ENCODE measurements at places on chromosomes 13 and 19.

GRCh38 chr13:66427458-66427861, 802.7 kb downstream of the PCDH9 start:
- no peak for DNase-seq

GRCh38 chr13:28094306-28094705, 6.1 kb downstream of the FLT3 start:
- DNase-seq: no peak

GRCh38 chr19:29831041-29831548, 19.3 kb downstream of the CCNE1 start:
- no peak for DNase-seq

- DNase-seq: no peak
These were observed 35.1 kb downstream of the ENOX1 start for GRCh38 chr13:43751624-43752023.

GRCh38 chr19:17778251-17778967, 16.5 kb upstream of the B3GNT3 start:
- no peak for DNase-seq

DNA sequence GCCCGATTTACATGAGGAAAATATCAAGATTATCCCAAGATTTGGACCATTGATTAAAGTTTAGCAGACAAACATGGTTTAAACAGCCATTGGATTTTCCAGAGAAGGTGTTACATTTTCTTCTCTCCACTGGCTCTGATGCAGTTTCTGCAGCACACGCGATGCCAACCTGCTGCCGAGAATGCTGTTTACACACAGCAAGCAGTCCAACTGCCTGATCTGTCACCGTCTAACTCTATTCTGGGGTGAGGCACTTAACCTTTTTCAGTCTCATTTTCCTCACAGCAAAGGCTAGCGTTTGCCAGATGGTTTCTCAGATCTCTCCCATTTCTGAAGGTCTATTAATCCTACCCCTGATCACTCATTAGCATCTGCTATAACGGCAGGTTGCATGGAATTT, 763.5 kb upstream of the GPC6 start:
- peak; percentile 98 for DNase-seq

DNA sequence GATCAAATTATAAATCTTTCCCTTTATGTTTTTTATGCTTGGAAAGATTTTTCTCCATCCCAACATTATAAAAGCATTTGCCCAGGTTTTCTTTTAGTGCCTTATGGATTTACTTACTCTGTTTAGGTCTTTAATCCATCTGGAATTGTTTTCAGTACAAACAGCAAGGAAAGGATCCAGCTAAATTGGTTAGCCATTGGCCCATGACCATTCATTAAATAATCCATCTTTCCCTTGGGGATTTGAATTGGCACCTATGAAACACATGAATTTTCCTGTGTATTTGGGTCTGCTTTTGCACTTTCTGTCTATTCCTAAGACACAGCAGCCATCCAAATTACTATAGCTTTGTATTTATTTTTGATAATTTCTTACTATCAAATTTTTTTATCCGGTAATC, 28.8 kb upstream of the SHKBP1 start:
- DNase-seq: no peak

- no peak for DNase-seq
These were observed 469 bp downstream of the COX6B2 start for GRCh38 chr19:55353803-55354697.

GRCh38 chr13:106609116-106609515, 41.2 kb upstream of the ARGLU1 start:
- peak; percentile 2 for DNase-seq

- DNase-seq: no peak
These were observed 79.1 kb downstream of the FAM216B start for GRCh38 chr13:42860485-42860884.

GRCh38 chr19:2767688-2768087, 15.4 kb downstream of the SGTA start:
- DNase-seq: no peak

GRCh38 chr13:49502954-49503353, 7.2 kb downstream of the PHF11 start:
- DNase-seq: no peak

GRCh38 chr19:58556622-58557220, 1.7 kb downstream of the UBE2M start:
- no peak for DNase-seq

GRCh38 chr13:107974409-107974808, 240.9 kb downstream of the LIG4 start:
- peak; percentile 8 for DNase-seq

GRCh38 chr19:29603308-29603707, 2.8 kb upstream of the POP4 start:
- DNase-seq: no peak

GRCh38 chr13:60425332-60425731, 28.3 kb downstream of the TDRD3 start:
- DNase-seq: no peak

- no peak for DNase-seq
These were observed 49.1 kb downstream of the LMO7 start for GRCh38 chr13:75685239-75685697.

GRCh38 chr19:13401388-13401787, 104.9 kb downstream of the CACNA1A start:
- no peak for DNase-seq

- no peak for DNase-seq
These were observed 11.3 kb downstream of the EPS15L1 start for GRCh38 chr19:16460454-16460853.

GRCh38 chr13:110593430-110594130, 21.8 kb upstream of the NAXD start:
- peak; percentile 52 for DNase-seq

- DNase-seq: no peak
These were observed 18.2 kb downstream of the DPRX start for GRCh38 chr19:53649746-53650593.

- DNase-seq: no peak
These were observed 856.6 kb upstream of the KLHL1 start for GRCh38 chr13:70964874-70965273.

DNA sequence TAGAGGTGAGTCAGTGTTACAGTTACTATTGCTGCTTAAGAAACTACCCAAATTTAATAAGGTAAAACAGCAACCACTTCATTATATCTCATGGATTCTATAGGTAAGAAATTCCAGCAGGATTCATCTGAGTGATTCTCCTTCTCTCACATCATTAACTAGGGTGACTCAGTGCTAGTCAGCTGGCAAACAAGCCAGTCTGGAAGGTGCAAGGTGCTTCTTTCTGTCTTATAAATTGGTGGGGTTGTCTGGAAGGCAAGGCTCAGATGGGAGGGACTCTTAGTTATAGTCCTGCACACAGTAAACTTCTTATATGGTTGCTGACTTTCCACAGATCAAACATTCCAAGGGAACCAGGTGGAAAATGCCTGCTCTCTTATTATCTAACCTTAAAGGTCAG, 484.5 kb downstream of the GPC5 start:
- DNase-seq: no peak

DNA sequence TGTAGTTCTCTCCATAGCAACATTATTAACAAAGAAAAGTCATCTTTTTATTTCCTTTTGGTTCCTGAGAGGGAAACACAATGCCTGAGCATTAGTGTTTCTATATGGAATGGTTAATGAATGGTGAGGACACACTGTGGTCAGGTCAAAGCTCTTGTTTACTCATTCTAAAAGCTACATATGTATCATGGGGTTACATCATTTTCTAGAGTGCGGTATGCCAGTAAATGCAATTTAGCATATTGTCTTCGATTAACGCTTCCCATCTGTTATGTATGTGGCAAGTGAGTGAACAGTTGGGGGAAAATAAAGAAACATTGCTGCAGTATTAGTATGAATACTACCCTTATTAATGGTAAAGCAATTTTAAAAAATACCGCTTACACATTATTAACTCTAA, 1152.2 kb upstream of the SPRY2 start:
- DNase-seq: no peak

GRCh38 chr13:32039528-32039927, 8.0 kb downstream of the FRY start:
- DNase-seq: no peak

DNA sequence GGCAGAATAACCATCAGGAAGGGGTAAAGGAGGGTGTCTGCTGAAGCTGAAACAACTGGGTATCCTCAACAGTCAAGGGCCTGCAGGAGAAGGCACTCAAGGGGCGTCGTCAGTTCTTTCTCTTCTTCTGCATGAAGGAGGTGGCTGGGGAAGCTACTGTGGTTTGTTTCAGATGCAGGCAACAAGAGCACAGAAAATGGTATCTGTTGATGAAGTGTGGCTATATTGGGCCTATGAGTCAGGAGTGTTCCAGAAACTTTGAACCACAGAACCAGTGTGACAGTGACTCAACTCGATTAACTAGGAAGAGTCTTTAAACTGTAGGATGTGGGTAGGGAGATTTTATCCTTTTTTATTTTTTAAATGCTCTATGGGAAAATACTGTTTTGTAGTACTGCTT, 686.3 kb downstream of the FGF9 start:
- no peak for DNase-seq

GRCh38 chr19:34274284-34274826, 20.0 kb downstream of the GARRE1 start:
- no peak for DNase-seq

DNA sequence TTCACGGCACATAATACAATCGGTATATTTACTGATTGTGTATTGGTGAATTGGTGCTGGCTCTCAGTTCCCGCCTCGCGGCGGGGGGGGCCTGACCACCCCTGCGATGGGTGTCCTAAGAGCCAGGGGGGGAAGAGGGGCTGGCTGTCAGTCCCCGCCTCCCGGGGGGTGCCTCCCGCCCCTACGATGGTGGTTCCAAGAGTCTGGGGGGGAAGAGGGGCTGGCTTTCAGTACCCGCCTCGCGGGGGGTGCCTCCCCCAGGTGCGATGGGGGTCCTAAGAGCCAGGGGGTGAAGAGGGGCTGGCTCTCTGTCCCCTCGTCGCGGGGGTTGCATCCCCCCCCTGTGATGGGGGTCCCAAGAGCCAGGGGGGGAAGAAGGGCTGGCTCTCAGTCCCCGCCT, 2321.8 kb upstream of the PCDH20 start:
- no peak for DNase-seq

DNA sequence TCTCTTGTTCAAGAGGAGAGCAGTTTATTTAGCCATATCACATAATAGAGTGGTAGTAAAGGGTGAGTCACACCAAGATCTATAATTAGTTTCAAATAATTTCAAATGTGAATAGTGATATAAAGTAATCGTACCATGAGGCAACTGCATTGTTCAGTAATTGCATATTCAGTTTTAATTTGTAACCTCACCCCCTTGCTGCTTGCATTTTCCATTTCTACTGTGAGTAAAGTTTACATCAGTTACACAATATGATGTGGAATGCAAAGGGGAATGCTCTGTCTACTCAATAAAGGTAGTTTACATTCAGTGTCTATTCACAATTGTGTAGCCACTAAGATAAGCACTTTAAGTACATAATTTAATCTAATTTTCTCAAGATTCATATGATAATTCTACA, 1695.7 kb upstream of the SPRY2 start:
- DNase-seq: no peak

GRCh38 chr19:3189702-3190469, 4.2 kb downstream of the NCLN start:
- no peak for DNase-seq

- DNase-seq: no peak
These were observed 221.5 kb downstream of the LHFPL6 start for GRCh38 chr13:39381456-39381855.

DNA sequence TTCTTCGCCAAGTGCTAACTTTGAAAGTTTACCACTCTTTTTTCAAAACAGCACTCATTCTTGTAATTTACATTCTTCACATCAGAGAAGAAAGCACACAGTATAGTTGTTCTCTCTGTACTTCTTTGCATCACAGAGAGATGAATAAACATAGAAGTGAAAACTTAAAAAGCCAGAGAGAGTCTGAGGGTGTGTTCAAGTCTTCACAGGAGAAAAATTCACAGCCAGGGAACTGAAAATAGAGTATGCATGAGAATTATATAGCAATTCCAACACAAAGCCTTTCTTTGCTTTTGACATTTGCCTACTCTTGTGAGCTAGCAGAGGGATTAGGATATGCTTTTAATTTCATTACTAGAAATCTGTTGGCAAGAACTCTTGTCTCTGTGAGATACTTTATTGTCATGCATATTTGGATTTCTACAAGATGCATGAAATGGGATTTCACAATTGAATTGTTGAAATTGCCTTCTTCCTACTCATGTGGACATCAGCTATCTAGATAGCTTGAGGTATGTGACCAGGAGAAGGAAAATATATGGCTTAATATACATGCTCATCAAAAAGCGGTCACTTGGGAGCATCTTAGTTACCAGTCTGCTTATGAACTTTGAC, 166.1 kb downstream of the SLC7A1 start:
- no peak for DNase-seq

GRCh38 chr19:1672038-1672768, 19.8 kb upstream of the TCF3 start:
- DNase-seq: no peak

DNA sequence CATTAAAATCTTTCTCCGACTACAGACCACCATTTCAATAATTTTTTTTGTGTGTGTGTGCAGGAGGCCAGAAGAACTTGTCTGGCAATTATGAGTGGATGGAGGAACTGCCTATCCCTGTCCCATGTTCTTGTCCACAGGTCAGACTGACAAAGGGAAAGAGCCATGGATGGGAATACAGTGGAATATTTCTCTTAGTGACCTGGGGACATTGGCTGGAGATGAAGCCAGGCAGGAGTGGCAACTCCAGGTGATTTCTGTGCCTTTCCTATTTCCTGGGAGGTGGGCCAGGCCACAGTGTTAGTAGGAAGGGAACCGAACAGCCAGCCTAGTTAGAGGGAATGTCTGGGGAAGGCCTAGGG, 3.7 kb downstream of the PSG9 start:
- no peak for DNase-seq

DNA sequence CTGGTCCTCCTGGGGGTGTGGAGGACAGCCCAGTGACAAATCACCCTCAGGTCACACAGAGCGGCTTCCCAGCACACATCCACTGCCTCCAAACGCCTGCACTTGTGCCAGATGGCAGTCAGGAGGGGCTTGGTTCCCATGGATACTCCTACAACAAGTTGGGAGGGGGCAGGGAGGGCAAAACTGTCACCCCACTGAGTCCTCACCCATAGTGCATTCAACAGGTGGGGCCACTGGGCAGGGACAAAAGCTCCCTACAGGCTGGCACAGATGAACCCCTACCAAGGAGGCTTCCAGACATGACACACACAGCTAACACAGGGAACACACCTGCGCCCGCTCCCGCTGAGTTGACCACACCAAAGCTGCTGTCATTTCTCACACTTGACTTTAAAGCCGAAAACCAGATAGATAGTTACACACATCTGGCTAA, 120.5 kb downstream of the STK24 start:
- DNase-seq: no peak

DNA sequence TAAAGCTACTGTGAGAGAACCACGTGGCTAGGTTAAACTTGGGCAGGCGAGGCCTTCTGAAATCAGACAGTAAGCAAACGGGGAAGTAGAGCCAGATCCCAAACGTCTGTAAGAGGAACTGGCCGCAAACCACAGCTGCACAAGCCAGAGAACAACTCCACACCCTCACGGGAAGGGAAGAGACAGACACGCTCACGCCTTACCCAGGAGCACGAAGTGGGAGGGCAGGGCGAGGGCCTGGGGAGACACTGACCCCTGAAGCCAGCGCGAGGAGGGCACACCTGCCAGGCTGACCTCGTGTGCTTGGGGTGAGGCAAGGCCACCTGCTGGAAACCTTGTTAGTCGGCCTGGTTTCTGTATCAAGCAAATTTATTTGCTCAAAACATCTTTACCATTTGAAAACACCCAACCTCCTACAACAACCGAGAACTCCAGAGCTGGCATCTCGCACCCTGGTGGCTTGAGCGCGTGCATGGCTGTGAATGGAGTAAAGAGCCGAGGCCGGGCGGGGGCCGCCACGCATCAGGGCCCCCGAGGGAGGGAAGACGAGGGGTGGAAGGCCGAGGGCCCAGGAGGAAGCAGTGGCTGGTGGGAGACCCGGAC, 7.3 kb downstream of the POLR2E start:
- no peak for DNase-seq

GRCh38 chr13:64993514-64994164, 2236.5 kb downstream of the PCDH9 start:
- DNase-seq: no peak
